ENCODE measurements at places on chromosomes 3 and 15.

GRCh38 chr3:50267280-50267913 is 1.6 kb upstream of the SEMA3B start:
- DNase-seq = no peak

GRCh38 chr3:16477056-16477455 is 36.4 kb downstream of the RFTN1 start:
- no peak for DNase-seq

GRCh38 chr15:77940381-77940947 is 137.0 kb downstream of the TBC1D2B start:
- DNase-seq = no peak

DNA sequence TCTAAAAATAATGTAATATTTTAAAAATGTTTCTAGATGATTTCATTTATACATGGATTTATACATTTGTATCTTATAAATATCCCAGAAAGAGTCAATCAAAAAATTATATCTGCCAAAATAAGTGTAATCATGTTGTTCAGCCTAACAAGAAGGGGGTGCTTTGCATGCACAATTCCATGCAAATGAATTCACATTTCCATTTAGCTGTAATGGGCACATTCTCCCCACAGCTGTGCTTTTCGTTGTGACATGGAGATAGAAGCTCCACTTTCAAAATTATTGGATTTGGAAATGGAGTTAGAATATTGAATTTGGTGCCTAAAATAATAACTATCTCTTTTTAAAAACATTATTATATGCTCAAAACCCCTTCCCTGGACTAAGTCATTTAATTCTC is 270.6 kb downstream of the PTPRG start:
- DNase-seq = no peak

GRCh38 chr3:143330296-143330868 is 210.8 kb downstream of the CHST2 start:
- no peak for DNase-seq

GRCh38 chr3:5917932-5918331 is 730.4 kb downstream of the EDEM1 start:
- DNase-seq = no peak

GRCh38 chr15:100372739-100373119 is 31.0 kb upstream of the ADAMTS17 start:
- DNase-seq = no peak

- no peak for DNase-seq
Measured at GRCh38 chr3:70703305-70704102, 391.1 kb upstream of the MDFIC2 start.

DNA sequence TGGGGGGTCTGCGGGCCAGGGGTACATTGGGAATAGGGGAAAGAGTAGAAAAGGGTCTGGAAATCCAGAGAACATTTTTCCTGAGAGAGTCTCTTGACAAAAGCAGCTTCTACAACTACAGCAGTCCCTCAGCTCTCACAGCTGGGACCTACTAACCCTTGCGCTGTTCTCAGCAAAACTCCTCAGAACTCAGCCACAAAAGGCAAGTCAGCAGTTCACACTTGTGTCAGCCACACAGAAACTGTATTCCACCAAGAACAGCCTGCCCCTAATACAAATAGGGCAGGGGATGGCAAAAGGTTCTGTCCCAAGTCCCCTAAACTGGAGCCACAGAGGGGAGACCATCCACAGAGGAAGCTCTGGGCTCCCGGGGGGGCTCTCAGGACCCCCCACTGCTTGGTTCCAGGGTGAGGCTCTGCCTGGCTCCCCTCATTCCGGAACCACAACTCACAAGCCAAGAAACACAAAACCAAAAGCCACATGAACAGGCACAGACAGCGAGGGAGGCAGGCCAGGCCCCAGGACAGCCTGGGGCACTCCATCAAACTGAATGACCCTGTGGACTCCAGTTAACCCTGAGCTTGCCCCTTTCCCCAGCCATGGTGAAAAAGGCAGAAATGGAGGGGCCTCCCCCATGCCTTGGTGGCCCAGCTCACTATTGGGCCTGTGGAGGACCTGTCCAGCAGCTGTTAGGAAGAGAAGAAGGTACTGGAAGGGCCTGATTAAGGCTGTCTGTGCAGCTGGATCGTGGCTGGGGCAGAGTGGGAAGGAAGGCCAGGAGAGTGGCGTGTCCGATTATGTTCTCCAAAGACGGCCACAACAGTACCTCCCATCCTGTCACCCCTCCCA is 162.0 kb downstream of the CHSY1 start:
- no peak for DNase-seq

GRCh38 chr15:31358163-31358562 is 31.5 kb downstream of the KLF13 start:
- DNase-seq = no peak

DNA sequence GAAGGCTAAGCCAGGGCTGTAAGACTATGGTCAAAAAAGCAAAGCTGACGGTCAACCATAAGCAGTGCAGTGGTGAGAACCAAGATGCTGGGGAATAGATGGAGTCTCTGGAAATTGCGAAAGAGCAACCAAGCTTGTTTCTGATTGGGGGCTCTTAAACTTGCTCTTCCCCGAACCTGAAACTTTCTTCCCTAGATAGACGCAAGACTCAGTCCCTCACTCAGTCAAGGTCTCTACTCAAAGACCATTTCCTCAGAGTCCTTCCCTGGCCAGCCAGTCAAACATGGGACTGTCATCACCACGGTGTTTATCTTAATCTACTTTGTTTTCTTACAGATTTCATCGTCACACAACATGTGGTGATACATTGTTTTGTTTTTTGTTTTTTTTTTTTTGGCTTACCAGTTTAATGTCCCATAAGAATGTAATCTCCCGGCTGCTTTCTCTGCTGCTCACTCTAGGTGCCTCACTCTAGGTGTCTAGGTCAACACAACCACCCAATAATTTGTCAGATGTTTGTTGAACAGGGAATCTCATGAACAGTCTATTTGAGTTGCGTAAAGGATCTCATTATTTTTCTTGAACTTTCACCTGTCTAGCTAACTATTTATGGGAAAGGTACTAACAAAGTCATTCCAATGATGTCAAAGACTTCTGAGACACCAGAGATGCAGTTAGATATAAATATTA is 495.4 kb downstream of the FOXP1 start:
- DNase-seq = no peak

GRCh38 chr3:194404365-194405140 is 5.5 kb upstream of the GP5 start:
- peak; percentile 20 for DNase-seq
